ENCODE measurements at places on chromosomes 11 and 22.

GRCh38 chr11:43943931-43944751 lies 1.7 kb downstream of the C11orf96 start:
- H3K27me3 ChIP-seq = peaks cover 58% of the 10 kb centered on the region
- no peaks in the 10 kb centered on the region for H3K36me3 ChIP-seq
- H3K4me3 ChIP-seq = peak overlapping the region; percentile 80
- no peak overlapping the region for H3K27ac ChIP-seq
- DNase-seq = peak; percentile 42

GRCh38 chr11:90318651-90319050 lies 95.8 kb upstream of the CHORDC1 start:
- no peaks in the 10 kb centered on the region for H3K36me3 ChIP-seq
- peak; percentile 9 for DNase-seq
- H3K27me3 ChIP-seq = no peaks in the 10 kb centered on the region
- H3K27ac ChIP-seq = no peak overlapping the region

DNA sequence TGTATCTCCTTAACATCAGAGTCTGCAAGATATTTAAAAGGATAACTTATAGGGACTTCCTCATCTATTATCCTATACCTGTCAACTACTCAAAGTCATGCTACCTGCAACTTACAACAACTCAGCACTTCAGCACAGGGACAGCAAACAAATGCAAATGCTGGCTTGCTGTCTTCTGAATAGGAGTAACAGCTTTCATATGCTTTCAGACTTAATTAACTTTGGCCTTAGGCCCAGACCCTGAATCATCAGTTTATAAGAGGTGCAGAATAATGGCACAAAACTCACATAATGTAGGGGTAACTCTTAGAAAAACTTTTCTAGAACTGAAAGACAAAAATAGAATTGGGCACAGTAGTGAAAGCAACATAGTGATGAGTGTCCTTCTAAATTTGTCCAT lies 953.4 kb downstream of the DLG2 start:
- no peak overlapping the region for H3K27ac ChIP-seq
- no peak overlapping the region for H3K4me3 ChIP-seq
- no peaks in the 10 kb centered on the region for H3K4me1 ChIP-seq
- H3K27me3 ChIP-seq = no peaks in the 10 kb centered on the region
- peak; percentile 29 for DNase-seq
- H3K36me3 ChIP-seq = no peaks in the 10 kb centered on the region

DNA sequence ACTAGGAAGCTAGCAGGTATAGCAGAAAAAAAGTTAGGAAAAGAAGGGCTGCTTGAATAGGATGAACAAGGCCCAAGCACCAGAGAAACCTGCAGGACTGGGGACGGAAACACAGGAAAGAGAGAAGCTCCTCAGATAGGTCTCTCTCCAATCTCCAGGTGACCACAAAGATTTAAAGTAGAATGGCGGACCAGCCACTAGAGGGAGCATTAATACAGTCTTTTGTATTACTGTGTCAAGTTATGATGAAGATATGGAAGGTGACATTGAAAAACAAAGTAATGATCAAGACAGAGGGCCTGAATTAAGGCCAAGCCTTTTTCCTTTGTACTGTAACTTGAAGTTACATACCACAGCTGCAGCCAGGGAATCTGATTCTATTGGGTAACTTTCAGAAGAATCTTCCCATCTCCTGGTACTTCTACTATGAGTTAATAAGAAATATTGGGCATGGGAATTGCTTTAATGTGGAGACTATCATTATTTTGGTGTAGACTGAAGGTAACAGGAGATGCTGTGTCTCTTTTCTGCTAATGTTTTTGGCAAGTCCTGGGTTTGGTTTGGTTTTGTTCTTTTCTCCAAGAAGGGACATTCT lies 33.8 kb downstream of the OR2AG2 start:
- H3K4me1 ChIP-seq = no peaks in the 10 kb centered on the region
- no peak overlapping the region for H3K4me3 ChIP-seq
- H3K36me3 ChIP-seq = no peaks in the 10 kb centered on the region
- no peak overlapping the region for H3K27ac ChIP-seq
- H3K27me3 ChIP-seq = peaks cover 33% of the 10 kb centered on the region
- peak; percentile 60 for DNase-seq

DNA sequence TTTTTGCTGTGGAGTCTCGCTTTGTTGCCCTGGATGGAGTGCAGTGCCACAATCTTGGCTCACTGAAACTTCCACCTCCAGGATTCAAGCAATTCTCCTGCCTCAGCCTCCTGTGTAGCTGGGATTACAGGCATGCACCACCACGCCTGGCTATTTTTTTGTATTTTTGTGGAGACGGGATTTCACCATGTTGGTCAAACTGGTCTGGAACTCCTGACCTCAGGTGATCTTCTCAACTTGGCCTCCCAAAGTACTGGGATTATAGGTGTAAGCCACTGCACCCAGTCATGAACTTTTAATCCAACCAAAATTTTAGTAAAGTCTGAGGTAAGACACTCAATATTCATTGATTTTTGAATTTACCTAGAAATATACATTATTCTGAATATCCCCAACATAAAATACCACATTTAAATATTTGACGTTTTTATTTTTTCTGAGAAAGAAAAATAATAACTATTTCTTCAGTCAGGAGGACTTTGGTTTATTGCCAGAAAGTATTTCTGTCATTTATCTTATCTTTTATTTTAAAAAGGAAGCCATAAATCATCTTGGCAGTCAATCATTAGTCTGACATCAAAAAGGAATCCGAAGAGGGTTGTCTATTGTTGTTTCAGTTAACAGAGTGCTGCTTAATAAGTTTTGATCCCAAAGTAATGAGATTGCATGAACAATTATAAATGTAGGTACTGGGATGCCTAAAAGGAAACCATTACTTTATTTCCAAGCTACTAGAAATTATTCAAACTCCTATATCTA lies 102.2 kb upstream of the GRIA4 start:
- no peak overlapping the region for H3K4me3 ChIP-seq
- no peaks in the 10 kb centered on the region for H3K4me1 ChIP-seq
- DNase-seq = no peak
- H3K27me3 ChIP-seq = no peaks in the 10 kb centered on the region
- H3K27ac ChIP-seq = no peak overlapping the region

DNA sequence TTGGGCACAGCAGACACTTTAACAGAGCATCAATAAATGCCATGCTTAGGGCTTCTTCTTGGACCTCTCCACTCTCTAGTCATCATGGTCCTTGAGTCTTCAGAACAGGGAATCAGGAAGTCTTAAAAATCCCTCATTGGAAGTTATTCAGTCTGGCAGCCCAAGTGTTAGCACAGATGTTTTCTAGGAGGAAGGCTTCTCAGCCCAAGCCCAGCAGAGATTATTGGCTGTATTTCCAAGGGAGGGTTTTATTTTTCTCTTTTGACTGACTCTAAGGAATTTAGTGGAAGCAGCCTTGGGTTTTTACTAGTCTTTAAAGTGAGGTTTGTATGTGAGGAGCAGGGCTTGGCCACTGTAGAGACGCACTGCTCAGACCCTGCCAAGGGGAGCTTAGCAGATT lies 41.9 kb downstream of the CEP164 start:
- peaks cover 83% of the 10 kb centered on the region for H3K36me3 ChIP-seq
- DNase-seq = no peak
- H3K4me1 ChIP-seq = no peaks in the 10 kb centered on the region

DNA sequence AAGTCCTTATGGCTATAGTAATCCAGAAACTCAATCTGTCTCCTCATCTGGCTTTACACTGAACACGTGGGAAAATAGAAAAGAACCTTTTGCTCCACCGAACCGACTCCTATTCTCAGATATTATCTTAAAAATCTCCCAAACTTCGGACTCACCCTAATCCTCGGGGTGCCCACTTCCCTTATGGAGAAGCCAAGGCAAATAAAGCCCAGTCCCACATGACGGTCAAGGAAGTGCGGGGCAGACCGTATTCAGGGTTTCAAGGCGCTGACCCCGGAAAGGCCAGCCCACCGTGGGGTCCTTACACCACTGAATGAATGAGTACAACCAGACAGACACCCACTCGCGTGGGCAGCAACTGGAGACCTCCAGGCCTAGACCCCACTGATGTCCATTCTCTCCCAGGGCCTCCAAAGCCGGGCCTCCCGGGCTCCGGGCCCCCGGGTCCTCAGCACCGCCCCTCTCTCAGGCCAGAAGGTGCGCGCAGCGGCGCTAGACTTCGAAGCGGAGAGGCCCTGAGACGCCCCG lies 489 bp downstream of the NUP98 start:
- DNase-seq = no peak
- peaks cover 9% of the 10 kb centered on the region for H3K4me1 ChIP-seq
- peaks cover 43% of the 10 kb centered on the region for H3K36me3 ChIP-seq
- peak overlapping the region; percentile 86 for H3K4me3 ChIP-seq

DNA sequence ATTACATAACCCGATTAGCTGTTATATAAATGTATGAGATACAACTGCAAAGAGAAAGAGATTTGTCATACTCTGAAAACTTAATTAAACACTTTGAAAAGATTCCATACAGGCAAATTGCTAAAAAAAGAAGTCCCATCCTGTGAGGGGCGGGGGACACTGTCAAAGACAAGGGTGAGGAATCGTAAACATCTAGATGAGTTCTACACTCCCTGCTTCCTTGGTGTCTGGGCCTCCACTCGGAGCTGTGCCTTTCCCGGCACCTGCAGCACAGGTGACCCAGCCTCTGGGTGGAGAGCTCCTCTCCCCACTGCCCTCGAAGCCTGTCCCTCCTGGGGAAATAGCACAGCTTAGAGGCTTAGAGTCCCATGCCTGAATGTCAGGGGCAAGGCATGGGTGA lies 69.2 kb upstream of the CRYBB3 start:
- H3K36me3 ChIP-seq = peaks cover 20% of the 10 kb centered on the region
- no peak overlapping the region for H3K4me3 ChIP-seq
- H3K27ac ChIP-seq = no peak overlapping the region
- H3K27me3 ChIP-seq = no peaks in the 10 kb centered on the region
- H3K4me1 ChIP-seq = peaks cover 19% of the 10 kb centered on the region
- no peak for DNase-seq

DNA sequence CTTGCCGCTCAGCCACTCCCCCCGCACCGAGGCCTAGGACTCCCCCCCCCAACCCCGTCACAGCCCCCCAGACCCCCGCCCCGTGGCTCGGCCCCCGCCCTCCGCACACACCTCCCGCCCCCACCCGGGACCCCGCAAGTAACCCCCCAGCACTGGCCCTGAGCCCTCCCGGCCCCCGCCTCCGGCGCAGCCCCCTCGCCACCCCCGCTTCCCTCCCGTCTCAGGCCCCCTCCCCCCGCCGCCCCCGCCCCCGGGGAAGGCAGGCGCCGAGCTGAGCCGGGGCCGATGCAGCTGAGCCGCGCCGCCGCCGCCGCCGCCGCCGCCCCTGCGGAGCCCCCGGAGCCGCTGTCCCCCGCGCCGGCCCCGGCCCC lies 1.5 kb downstream of the SHANK3 start:
- H3K27ac ChIP-seq = no peak overlapping the region
- H3K4me3 ChIP-seq = no peak overlapping the region
- peaks cover 6% of the 10 kb centered on the region for H3K4me1 ChIP-seq
- no peaks in the 10 kb centered on the region for H3K36me3 ChIP-seq
- DNase-seq = no peak
- peaks cover 33% of the 10 kb centered on the region for H3K27me3 ChIP-seq

Measured in MCF 10A (cell line).